Activated effector memory CD4-positive, alpha-beta T cell treated with anti-CD3 and anti-CD28 coated beads, Interleukin-2, amount 50 U/mL, for 16 hours (primary cell): ENCODE measurements at places on chromosomes 11 and 22.
A peak's percentile ranks its signal among the peaks of the same experiment; 100 is the strongest.

DNA sequence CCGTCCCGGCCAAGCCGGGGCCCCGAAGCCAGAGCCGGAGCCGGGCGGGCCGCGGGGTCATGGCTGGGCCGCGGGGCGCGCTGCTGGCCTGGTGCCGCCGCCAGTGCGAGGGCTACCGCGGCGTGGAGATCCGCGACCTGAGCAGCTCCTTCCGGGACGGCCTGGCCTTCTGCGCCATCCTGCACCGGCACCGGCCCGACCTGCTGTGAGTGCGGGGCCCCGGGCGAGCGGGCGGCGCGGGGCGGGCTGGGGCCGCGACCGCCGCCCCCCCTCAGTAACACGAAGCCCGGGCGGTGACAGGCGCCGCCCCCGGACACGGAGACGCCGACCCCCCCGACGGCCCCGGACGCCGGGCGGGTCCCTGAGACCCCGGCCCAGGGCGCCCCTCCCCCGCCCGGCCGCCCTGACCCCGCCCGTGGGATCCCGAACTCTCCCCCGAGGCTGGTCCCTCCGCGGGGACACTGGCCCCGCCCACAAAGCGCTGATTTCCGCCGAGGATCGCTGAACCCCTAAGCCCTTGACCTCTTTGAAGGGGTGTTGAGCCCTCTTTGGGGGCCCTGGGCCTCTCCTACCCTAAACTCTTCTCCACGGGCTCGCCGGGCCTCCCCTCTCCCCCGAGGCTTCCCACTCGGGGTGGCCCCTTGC lies 389 bp downstream of the MICALL1 start:
- peak; percentile 79 for DNase-seq

DNA sequence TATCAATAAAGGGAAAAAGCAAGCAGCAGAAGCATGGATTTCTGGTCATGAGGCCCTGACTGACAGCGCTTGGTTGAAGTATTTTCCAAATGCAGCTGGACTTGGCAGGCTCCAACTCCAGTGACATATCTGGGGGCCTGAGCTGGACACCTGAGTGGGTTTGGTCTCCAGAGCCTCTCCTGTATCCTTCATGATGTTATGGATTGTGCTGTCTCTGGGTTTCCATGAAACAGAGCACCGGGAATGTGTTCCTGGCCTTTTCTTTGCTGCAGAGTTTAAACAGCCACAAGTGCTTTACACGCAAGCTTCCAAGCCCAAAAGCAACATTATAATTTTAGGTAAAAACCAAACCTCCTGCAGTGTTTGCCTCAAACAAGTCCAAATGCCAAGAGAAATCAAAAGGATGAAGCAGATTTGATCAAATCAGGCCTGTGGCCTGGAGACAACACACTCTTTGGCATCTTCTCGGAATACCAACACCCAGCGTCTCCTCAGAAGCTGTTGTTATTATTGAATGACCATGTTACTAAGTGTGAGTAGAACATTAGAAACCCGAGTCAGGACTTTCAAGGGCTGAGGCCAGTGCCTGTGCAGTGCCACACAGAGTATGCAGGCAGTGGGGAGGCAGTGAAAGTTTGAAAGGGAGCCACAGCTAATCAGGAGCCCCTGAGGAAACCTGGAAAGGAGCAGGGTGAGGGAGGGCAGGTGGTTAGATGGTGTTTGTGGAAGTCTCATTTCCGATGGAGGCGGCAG lies 42.0 kb downstream of the ME3 start:
- DNase-seq = no peak

- peak; percentile 83 for DNase-seq
These were observed 740 bp downstream of the FADS1 start for GRCh38 chr11:61815790-61816735.

DNA sequence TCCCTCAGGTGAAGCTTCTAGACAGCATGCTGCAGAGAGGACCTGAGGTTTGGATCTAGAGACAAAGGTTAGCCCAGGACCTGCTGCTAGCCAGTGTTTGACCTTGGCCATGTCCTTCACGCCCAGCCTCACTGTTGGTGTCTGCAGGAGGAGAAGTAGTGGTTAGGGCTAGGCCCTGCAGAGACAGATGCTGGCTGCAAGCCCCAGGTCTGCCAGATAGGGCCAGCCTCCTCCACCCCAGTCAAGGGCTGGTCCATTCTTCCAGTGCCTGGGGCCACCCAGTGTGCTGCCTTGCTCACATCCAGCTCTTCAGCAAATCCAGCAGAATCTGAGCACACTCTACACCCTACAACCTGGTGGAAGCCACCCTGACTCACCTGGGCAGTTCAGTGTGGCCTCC lies 21.5 kb upstream of the MIEF1 start:
- no peak for DNase-seq

GRCh38 chr11:4202749-4203148 lies 108.2 kb downstream of the RRM1 start:
- DNase-seq = no peak

DNA sequence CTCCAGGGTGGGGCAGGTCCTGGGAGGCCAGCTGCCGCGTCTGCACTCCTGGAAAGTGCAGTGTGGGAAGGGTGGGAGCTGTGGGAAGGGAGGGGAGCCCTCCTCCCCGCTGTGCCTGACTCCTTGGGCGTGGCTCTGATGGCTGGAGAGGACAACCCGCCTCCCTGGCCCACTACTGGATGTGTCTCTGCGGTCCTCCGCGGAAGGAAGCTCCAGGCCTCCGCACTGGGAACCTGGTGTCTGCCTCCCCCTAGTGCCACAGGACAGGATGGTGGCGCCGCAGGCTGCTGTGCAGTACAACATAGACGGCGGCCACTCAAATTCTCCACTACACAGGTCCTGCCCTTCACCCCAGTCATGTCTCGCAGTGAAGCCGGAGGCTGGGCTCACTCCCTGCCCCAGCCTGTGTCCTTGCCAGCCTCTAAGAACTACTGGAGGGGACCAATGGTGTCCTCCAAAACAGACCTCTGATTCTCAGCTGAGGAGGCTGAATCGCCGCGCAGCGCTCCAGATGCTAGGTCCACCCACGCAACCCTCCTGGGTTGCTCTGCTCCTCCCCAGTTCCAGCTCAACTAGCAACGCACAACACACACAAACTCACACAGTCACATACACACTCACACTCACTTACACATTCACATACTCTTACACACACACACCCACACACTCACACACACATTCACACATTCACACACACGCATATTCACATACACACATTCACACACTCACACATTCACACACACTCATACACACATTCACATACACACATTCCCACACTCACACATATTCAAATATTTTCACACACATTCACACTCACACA lies 12.4 kb upstream of the DSCAML1 start:
- peak; percentile 79 for DNase-seq

- no peak for DNase-seq
These were observed 40.8 kb downstream of the RIBC2 start for GRCh38 chr22:45454275-45454674.

DNA sequence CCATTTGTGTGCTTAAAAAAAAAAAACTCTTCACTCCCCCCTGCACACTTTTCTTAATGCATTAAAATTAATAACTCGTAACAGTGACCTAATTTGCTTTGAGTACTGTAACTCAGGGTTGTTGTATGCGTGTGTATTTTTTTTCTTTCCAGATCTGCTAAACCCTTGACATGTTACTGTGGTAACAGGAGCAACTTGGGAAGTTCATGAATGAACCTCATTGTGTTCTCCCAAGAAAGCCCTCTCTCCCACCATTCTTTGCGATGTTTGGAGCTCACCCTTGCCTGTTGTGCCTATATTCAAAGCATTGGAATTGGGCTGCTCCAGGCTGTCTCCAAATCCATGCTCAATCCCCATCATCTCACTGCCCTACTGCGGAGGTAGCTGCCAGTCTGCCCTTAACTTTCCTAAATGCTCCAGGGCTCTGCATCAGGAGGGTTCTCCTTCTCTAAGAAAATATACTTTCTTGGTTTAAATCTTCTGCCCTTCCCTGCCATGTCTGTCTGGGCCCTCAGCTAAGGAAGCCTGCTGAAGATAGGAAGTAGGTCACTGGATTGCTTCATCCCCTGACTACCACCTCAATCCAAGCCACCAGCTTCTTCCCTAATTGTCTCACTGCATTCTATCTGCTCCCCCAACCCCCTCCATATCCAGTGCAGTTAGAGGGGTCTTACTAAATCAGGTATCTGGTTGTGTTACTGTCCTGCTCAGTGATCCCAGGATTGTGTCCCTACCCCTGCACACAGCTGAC lies 70.3 kb downstream of the KIRREL3 start:
- DNase-seq = no peak

DNA sequence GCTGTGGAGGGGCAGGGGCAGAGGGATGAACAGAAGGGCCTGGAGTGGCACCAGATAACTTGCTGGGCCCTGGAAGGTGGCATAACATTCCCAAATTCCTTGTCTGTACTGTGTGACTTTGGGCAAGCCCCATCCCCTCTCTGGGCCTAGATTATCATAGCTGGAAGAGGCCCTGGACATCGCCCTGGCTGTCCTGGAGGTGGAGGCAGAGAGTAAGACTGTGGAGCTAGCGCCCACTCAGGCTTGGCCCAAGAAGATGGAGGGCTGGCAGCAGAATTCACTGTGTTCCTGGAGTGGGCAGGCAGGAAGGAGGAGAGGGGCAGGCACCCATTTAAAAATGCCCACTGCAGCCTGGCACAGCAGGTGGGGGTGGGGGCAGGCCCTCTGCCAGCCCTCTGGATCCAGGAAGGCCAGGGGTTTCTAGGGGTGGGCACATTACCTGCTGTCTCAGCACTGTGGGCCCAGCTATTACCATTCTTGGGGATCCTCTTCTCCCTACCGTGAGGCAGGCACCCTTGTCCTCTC lies 22.6 kb downstream of the ARHGEF17 start:
- no peak for DNase-seq

GRCh38 chr11:86675017-86675416 lies 2.6 kb upstream of the ME3 start:
- no peak for DNase-seq

- DNase-seq = no peak
These were observed 6.4 kb upstream of the ARFGAP3 start for GRCh38 chr22:42863349-42863961.

DNA sequence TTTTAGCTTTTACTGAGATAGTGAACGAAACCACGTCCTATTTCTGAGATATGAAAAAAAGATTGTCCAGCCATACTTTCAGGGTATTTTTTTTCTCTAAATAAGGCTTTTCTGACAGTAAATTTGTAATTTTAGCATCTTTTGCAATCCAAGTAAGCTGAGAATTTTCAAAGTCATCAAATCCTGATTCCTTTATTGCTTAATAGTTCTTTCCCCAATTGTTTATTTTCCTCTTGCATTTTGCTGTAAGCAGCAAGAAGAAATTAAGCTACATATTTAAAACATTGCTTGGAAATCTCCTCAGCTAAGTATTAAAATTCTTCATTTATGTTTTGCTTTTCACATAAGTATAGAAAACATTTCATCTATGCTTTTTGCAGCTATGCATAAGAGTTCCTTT lies 493.3 kb upstream of the CCDC179 start:
- DNase-seq = no peak

DNA sequence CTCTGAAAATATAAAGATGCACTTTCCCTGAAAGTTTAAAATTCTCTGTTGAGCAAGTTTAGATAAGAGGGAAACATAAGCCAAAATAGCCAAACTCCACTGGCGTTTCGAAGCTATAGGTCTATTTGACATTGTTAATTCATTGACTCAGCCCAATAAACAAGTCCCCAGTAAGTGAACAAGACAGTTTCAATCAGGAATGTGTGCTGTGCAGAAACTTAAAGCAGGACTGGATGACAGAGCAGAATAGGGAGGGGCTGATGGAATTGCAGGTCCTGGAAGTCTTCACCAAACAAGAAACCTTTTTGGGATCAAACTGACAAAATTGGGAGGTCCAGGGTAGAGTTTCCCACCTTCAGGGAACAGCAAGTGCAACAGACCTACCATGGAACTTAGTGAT lies 8.9 kb upstream of the KDM4E start:
- no peak for DNase-seq

- no peak for DNase-seq
These were observed 133.9 kb downstream of the WNT7B start for GRCh38 chr22:45843031-45843430.

- no peak for DNase-seq
These were observed at the start of gene PHF21B for GRCh38 chr22:45009606-45010531. TSS of gene PHF21B (minus strand) at chr22:45010005. CDS start at chr22:45009549, 456 bp downstream.

GRCh38 chr11:129443276-129443675 lies 67.6 kb downstream of the BARX2 start:
- DNase-seq = no peak

GRCh38 chr11:44870181-44870580 lies 80.5 kb downstream of the TP53I11 start:
- DNase-seq = no peak

DNA sequence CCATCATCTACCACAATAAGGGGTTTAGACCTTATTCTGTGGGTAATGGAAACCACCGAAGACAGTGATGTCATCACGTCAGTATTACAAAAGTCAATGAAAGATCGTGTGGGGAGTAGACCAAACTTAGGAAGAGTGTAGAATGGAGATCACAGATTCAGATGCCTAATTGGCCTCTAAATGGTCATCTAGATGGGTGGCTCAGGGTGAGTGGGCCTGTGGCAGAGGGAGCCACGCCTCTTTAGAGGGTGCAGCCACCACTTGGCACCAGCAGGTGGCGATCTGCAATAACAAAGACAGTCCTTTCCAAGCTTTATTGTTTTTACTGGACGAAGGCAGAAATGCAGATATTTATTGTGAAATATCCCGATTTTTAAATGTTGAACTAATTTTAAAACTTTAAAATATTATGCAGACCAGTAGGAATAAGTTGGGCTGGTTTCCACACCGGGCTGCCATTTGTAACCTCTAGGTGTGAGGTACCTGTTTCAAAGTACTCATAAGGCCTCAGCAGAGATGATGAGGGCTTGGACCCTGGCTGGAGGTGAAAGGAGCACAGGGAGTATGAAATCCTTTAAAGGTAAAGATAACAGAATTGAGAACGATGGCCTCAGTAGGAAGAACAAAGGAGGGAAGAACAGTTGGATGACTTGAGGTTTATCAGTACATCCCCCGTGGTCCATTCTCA lies 222.0 kb downstream of the DBX1 start:
- peak; percentile 65 for DNase-seq

DNA sequence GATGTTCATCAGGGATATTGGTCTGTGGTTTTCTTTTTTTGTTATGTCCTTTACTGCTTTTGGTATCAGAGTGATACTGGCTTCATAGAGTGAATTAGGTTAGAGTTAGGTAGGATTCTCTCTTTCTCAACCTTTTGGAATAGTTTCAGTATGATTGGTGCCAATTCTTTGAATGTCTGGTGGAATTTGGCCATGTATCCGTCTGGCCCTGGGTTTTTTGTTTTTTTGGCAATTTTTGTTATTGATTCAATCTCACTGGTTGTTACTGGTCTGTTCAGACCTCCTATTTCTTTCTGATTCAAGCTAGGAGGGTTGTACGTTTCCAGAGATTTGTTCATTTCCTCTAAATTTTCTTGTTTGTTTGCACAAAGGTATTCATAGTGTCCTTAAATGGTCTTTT lies 54.4 kb downstream of the ATXN10 start:
- DNase-seq = no peak

- DNase-seq = no peak
These were observed 35.7 kb upstream of the USP47 start for GRCh38 chr11:11806074-11806473.

- no peak for DNase-seq
These were observed 99.8 kb downstream of the CTTN start for GRCh38 chr11:70498171-70498571.

DNA sequence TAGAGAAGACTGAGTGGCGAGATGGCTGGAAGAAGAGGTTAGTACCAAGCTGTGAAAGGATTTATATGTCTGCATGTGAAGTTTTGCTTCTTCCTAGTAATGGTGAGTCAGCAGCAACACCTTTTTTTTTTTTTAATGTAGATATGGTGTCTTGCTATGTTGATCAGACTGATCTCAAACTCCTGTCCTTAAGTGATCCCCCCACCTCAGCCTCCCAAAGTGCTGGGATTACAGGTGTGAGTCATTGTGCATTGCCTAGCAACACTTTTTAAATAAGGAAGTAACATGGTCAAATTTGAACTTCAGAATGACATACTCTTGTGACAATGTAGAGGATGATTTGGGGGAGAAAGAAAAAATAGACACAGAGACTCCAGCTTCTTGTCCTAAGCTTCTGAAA lies 6.5 kb upstream of the CSTPP1 start:
- DNase-seq = no peak
